ENCODE measurements at places on chromosomes 7 and 10. TPM values are rescaled to one million over a fixed set of nuclear protein-coding genes. Genes with fewer than 3 reads are reported as not detected.

DNA sequence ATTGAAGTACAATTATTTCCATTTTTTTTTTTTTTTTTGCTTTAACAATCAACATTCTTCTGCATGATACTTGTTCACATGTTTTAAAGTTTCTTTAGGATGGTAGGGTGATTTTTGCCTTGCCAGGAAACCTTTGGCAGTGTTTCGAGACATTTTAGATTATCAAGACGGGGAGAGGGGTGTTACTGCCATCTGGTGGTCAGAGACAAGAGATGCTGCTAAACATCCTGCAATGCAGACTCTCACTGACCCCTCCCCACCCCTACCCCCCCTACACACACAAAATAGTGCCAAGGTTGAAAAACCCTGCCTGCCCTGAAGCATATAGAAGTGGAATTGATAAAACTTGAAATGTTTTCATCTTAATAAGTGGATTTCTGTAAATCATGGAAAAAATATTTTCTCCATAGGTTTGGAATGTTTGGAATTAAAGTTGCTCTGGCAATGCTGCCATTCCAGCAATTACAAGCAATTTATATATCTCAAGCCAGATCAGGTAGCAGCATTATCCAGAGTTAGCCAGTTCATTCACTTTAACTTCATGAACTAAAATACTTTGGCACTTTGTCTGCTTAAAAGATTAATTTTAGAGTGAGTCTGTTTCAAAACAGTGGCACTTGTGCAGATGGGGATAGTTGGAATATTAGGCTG is 62.1 kb downstream of the SDHAF3 start:
- peaks cover 5% of the 10 kb centered on the region for H3K4me1 ChIP-seq
- H3K27me3 ChIP-seq, result no peaks in the 10 kb centered on the region
- DNase-seq, result peak; percentile 51
- no peak overlapping the region for H3K27ac ChIP-seq

DNA sequence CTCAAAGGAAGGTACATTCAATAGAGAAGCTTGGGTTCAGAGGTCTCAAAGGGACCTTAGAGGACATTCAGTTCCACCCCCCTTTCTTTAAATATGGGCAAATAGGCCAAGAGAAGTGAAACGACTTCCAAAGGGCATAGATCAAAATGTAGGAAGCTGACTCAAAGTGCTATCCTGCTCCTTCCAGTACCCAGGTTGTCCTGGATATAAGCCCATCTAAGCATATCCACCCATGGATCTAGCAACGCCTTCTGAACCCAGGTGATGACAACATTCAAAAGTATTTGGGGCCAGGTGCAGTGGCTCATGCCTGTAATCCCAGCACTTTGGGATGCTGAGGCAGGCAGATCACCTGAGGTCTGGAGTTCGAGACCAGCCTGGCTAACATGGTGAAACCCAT is 5.3 kb downstream of the ATXN7L1 start:
- H3K36me3 ChIP-seq, result peaks cover 8% of the 10 kb centered on the region
- peaks cover 31% of the 10 kb centered on the region for H3K4me1 ChIP-seq
- no peaks in the 10 kb centered on the region for H3K27me3 ChIP-seq
- H3K27ac ChIP-seq, result no peak overlapping the region
- H3K4me3 ChIP-seq, result no peak overlapping the region
- DNase-seq, result no peak

GRCh38 chr7:25813381-25813780 is 338.6 kb upstream of the NFE2L3 start:
- no peak for DNase-seq
- no peak overlapping the region for H3K27ac ChIP-seq
- H3K4me3 ChIP-seq, result no peak overlapping the region
- no peaks in the 10 kb centered on the region for H3K36me3 ChIP-seq

DNA sequence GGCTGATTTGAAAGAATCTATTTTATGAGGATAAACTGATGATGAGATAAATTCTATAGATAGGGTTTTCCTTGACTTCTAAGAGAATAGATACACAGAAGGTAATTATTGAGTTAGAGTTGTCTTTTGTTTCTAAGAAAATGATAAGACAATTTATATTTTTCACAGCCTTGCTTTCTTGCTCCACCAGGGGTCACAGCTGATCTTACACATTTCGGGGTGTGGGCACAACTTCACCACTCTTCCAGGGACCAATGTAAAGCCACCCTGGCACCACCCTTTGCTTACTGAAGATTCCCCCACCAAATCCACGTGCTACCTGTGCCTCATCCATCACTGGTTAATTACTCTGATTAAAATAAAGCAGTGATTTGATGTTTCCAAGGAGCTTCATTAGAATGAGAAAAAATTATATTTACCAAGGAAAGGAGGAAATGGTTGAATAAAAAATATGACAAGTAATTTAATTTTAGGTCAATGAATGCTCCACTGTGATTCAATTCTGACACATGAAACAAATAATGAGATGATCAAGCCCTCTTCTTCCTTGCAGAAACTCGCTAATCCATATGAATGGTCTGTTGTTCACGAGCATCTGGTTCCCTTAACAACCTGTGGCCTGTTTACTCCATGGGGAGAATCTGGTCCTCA is 177.3 kb upstream of the TNS3 start:
- DNase-seq, result no peak
- peaks cover 3% of the 10 kb centered on the region for H3K27me3 ChIP-seq
- no peaks in the 10 kb centered on the region for H3K4me1 ChIP-seq
- no peaks in the 10 kb centered on the region for H3K36me3 ChIP-seq
- H3K27ac ChIP-seq, result no peak overlapping the region
- no peak overlapping the region for H3K4me3 ChIP-seq

GRCh38 chr10:88254091-88254490 is 329.0 kb downstream of the RNLS start:
- H3K4me1 ChIP-seq, result peaks cover 8% of the 10 kb centered on the region
- no peaks in the 10 kb centered on the region for H3K27me3 ChIP-seq
- DNase-seq, result peak; percentile 18
- no peak overlapping the region for H3K27ac ChIP-seq

GRCh38 chr7:73648593-73649332 is 18.9 kb upstream of the VPS37D start:
- H3K27ac ChIP-seq, result no peak overlapping the region
- peaks cover 7% of the 10 kb centered on the region for H3K4me1 ChIP-seq
- H3K36me3 ChIP-seq, result no peaks in the 10 kb centered on the region
- H3K27me3 ChIP-seq, result peaks cover 54% of the 10 kb centered on the region
- peak overlapping the region; percentile 44 for H3K4me3 ChIP-seq

DNA sequence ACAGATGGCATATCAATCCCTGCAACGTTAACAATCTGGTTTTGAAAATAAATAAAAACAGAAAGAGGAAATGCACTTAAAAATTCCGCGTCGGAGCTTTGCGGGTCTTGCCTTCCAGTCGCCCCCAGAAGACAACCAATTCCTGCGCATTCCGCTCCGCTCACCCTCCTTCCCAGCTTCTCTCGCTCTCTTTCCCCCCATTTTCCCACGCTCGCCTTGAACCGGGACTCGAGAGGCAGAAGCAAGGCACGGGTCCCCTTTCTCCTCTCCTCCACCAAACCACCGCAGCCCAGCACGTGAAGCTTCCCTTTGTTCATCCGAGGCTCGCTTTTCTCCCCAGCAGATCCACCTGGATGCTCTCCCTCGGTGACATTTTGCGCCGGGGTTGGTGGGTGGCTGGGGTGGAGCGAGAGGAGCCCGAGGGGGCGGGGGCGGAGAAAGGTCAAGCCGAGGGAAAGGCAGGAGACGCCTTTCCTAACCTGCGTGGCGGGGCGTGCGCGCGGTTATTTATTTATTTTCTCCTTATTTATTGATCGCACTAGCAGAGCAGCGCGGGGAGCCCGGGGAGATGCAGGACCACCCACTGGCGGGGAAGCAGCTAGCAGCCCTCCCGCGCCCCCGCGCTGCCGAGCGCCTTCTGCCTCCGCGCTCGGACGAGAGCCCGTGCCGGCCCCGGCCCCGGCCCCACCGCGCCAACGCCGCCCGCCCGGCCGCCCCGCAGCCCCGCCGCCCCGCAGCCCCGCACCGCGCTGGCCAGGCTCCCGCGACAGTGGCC is at the start of gene KCND2:
KCND2 (plus strand) TSS at position 475 of the 775 bp plus-strand sequence.
- no peak within 1 kb of the TSS for H3K27ac ChIP-seq
- H3K36me3 ChIP-seq, result no peaks in the 10 kb centered on the region
- H3K4me1 ChIP-seq, result peaks cover 4% of the 10 kb centered on the region
- H3K4me3 ChIP-seq, result peak within 1 kb of the TSS; percentile 44
- peaks cover 28% of the 10 kb centered on the region for H3K27me3 ChIP-seq

GRCh38 chr10:89398003-89398749 is 5.8 kb downstream of the IFIT1 start:
- H3K27ac ChIP-seq, result no peak overlapping the region
- peaks cover 2% of the 10 kb centered on the region for H3K36me3 ChIP-seq
- no peaks in the 10 kb centered on the region for H3K27me3 ChIP-seq
- no peak for DNase-seq

DNA sequence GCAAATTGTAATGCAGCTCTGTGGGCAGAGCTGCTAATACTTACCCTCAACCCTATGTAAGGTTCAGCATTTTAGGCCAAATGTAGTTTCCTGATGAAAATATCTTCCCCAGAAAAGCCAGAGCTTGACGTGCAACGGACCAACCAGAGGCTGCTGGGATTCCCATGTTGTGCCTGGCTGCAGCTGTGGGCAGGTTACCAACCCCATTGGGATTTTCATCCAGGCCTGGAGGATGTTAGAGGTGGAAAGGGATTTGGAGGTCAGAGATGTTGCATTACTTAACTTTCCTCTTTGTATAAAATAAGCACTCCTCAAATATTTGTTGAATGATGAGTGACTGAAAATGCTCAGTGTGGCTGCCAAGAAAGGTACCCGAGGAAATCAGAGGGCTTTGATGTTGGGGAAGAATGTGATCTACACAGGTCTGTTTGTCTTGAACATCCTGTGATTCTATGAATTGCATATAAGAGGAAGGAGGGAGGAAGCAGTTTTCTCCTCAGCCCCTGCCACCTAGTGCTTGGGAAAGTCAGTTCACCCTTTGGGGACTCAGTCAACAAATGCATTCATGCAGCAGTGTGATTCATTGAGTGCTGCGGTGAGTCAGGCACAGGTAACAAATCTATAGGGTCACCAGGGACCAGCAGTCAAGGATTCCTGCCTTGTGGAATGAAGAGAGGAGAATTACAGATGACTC is 487.2 kb downstream of the RPS24 start:
- H3K4me1 ChIP-seq, result peaks cover 4% of the 10 kb centered on the region
- H3K36me3 ChIP-seq, result no peaks in the 10 kb centered on the region
- no peak overlapping the region for H3K4me3 ChIP-seq
- no peak overlapping the region for H3K27ac ChIP-seq
- peak; percentile 33 for DNase-seq
- no peaks in the 10 kb centered on the region for H3K27me3 ChIP-seq

DNA sequence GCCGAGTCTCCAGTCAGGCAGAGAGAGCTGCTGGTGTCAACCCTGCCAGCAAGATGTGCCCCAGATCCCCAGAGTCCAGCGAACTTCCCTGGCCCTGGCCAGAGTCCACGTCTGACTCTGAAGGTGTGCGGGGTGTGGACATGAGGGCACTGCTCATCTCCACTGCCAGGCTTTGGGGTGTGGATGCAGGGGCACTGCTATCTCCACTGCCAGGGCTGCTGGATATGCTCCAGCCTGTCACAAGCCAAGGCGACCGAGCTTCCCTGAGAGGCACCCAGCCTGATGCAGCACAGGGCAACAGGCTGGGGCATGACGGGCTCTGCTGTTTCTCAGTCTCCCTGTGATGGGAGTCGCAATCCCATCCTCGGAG is 596.8 kb downstream of the PTPRN2 start:
- DNase-seq, result no peak
- H3K27ac ChIP-seq, result no peak overlapping the region
- no peaks in the 10 kb centered on the region for H3K4me1 ChIP-seq
- no peaks in the 10 kb centered on the region for H3K36me3 ChIP-seq
- no peaks in the 10 kb centered on the region for H3K27me3 ChIP-seq
- no peak overlapping the region for H3K4me3 ChIP-seq

DNA sequence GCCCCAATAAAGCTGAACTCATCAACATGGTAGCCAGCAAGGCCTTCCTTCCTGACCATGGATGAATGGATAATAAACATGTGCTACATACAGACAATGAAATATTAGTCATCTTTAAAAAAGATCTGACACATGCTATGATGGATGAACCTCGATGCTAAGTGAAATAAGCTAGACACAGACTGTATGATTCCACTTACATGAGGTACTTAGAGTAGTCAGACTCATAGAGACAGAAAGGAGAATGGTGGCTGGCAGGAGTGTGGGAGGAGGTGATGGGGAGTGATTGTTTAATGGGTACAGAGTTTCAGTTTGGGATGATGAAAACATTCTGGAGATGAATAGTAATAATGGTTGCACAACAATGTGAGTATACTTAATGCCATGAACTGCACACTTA is 114.1 kb upstream of the SORCS3 start:
- H3K4me1 ChIP-seq, result no peaks in the 10 kb centered on the region
- H3K27ac ChIP-seq, result no peak overlapping the region
- no peaks in the 10 kb centered on the region for H3K36me3 ChIP-seq
- peaks cover 3% of the 10 kb centered on the region for H3K27me3 ChIP-seq
- H3K4me3 ChIP-seq, result no peak overlapping the region

DNA sequence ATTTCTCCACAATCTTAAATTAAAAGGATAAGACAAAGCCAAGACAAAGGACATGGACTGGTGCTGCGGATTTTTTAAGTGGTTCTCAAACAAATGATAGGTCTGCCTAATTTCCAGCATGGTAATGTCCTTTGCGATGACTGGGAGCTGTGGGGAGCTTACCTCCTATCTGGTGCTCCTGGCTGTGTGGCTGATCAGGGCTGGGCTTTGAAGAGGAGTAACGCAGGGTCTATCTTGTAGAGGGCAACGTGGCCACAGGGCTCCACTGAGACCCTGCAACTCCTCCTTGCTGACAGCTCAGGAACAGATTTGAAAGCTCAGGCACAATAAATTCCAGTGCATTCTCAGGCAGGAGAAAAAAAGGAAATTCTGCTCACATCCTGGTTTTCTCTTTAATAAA is 103.1 kb upstream of the SFMBT2 start:
- no peaks in the 10 kb centered on the region for H3K27me3 ChIP-seq
- peaks cover 13% of the 10 kb centered on the region for H3K36me3 ChIP-seq
- DNase-seq, result no peak
- peaks cover 26% of the 10 kb centered on the region for H3K4me1 ChIP-seq

DNA sequence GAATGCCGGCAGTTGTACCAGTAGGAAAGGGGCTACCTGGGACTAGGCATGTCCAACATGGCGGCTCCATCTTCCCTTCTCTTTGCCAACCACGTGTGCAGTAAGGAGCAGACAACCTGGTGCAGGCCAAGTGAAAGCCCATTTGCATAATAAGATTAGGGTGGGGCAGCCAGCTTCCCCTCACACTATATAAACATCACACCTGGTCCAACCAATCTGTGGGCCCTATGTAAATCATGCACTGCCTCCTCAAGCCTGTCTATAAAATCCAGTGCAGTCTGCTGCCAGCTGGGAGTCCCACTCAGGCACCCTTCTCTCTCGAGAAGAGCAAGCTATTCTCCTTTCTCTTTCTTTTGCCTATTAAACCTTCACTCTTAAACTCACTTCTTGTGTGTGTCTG is 429.3 kb downstream of the CALN1 start:
- H3K27me3 ChIP-seq, result no peaks in the 10 kb centered on the region
- no peak for DNase-seq

Gene BRI3
- 47.6 TPM for total RNA-seq

Gene ST8SIA6
- total RNA-seq, result not detected

Gene CFAP70
- 0.59 TPM for total RNA-seq

Gene AEBP1
- 30.4 TPM for total RNA-seq

Gene TRIM56
- total RNA-seq, result 42.3 TPM

Gene ERVW-1
- total RNA-seq, result not detected

Gene MUC3A
- not detected for total RNA-seq
